ENCODE measurements at places on chromosomes 16 and 17. TPM values are rescaled to one million over a fixed set of nuclear protein-coding genes. Genes with fewer than 3 reads are reported as not detected.
A peak's percentile ranks its signal among the peaks of the same experiment; 100 is the strongest.

OR4D1 gene
- not detected for total RNA-seq

DNA sequence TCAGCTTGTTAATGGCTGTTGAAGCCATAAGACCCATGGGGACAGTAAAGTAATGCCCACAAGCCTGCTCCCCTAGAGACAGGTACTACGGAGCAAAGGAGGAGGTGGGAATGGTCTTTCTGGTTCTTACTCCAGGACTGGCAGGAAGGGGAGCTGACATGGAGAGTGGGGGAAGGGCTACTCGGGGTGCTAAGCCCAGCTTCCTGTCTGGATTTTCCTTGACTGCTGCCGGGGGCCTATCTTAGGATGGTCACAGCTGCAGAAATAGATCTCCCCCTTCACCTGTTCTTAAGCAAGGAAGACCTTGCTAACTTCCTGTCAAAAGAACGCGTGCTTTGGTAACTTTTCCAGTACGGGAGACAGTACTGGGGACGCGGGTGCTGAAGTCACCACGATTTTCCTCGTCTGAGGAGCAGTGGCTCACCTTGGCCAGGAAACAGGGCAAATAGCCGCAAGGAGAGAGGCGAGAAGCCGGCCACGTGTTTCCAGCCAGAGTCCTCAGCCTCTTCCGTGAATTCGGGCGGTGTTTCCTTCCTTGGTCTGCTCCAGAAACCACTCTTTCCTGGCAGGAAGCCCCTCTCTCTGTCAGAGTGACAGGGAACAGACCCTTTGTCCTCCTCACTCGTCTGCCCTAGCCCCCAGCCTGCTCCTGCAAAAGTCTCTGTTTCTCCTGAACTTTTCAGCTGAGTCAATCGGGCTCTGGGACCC lies 656 bp upstream of the PRR29 start:
- H3K36me3 ChIP-seq = no peaks in the 10 kb centered on the region
- peaks cover 9% of the 10 kb centered on the region for H3K4me1 ChIP-seq
- H3K4me3 ChIP-seq = peak overlapping the region; percentile 87
- DNase-seq = no peak
- no peak overlapping the region for H3K27ac ChIP-seq

TSPOAP1 gene
- 87.2 TPM for total RNA-seq

- H3K4me3 ChIP-seq = no peak overlapping the region
- DNase-seq = no peak
- peaks cover 46% of the 10 kb centered on the region for H3K4me1 ChIP-seq
- no peaks in the 10 kb centered on the region for H3K27me3 ChIP-seq
- H3K36me3 ChIP-seq = no peaks in the 10 kb centered on the region
- H3K27ac ChIP-seq = peak overlapping the region; percentile 87
These were observed 73.1 kb downstream of the KSR1 start for GRCh38 chr17:27529230-27529796.

DNA sequence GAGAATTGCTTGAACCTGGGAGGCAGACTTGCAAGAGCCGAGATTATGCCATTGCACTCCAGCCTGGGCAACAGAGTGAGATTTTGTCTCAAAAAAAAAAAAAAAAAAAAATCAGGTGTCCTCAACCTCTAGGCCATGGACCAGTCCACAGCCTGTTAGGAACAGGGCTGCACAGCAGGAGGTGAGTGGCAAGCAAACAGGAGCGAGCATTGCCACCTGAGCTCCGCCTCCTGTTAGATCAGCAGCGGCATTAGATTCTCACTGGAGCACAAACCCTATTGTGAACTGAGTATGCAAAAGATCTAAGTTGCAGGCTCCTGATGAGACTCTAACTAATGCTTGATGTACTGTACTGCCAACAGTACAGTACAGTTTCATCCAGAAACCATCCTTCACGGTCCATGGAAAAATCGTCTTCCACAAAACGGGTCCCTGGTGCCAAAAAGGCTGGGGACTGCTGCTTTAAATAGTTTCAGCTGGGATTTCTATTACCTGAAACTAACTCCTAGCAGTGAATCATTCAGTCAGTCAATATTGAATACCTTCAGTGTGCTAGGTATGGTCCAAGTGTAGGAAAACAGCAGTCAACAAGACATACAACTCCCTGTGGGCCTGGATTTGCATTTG lies 56.3 kb upstream of the DHX40 start:
- no peak for DNase-seq
- H3K27me3 ChIP-seq = no peaks in the 10 kb centered on the region
- no peak overlapping the region for H3K4me3 ChIP-seq

- H3K4me1 ChIP-seq = peaks cover 30% of the 10 kb centered on the region
- H3K4me3 ChIP-seq = no peak overlapping the region
- peak overlapping the region; percentile 53 for H3K27ac ChIP-seq
These were observed 4.6 kb downstream of the TAOK1 start for GRCh38 chr17:29394761-29395160.
